Activated CD4-positive, alpha-beta T cell treated with anti-CD3 and anti-CD28 coated beads, Interleukin-2, amount 50 U/mL, for 1 hour (primary cell): ENCODE measurements at places on chromosomes 16 and 17.

DNA sequence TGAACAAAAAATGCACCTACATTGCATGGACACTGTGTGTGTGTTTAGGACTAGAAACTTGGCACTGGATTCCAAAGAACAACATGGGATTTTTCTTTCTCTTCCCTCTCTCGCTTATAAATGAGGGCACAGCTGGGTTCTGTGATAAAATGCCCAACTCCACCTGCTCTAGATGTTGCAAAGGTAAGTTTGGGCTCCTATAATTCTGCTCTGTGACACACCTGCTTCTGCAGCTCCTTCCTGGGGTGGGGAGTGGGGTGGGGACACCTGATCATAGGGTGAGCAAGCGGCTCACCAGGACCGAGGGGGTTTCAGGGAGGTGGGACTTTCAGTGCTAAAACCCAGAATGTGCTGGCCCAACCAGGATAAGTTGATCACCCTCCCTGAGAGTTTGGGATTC lies 104.3 kb downstream of the AXIN2 start:
- DNase-seq = no peak

DNA sequence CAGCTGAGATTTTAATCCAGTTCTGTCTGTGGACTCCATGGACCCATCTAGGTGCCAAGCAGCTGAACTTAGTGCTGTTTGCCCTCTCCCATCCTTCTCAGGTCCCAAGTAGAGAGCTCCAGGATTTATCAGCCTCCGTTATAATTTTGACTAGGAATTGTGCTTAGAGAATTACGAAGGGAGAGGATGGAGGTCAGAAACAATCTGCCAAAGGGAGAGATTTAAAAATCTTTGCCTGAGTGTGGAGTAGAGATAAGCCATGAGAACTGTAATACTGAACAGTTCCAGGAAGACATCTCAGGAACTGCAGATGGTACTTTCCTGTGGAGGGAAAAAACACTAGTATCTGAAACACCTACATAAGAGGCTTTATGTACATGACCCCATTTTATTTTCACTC lies 27.0 kb downstream of the CEP95 start:
- DNase-seq = no peak

GRCh38 chr17:46949291-46950174 lies 26.6 kb downstream of the GOSR2 start:
- DNase-seq = no peak

DNA sequence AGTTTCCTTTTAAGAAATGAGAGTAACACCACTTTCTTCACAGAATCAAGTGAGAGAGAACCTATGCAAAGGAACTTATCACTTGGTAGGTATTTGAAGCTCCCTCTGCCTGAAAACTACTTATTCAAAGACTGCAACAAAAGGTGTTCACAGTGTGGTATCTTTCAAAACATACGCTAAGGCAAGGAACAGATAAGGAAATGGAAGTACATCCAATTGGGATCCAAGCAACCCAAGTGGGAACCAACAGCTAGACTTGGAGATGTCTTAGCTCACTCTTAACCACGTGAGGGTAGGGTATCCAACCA lies 431 bp upstream of the PPM1E start:
- DNase-seq = no peak

- no peak for DNase-seq
Observed at GRCh38 chr16:50781518-50781917, 39.6 kb downstream of the CYLD start.

GRCh38 chr17:40350689-40351358 lies 13.7 kb downstream of the GJD3 start:
- no peak for DNase-seq

DNA sequence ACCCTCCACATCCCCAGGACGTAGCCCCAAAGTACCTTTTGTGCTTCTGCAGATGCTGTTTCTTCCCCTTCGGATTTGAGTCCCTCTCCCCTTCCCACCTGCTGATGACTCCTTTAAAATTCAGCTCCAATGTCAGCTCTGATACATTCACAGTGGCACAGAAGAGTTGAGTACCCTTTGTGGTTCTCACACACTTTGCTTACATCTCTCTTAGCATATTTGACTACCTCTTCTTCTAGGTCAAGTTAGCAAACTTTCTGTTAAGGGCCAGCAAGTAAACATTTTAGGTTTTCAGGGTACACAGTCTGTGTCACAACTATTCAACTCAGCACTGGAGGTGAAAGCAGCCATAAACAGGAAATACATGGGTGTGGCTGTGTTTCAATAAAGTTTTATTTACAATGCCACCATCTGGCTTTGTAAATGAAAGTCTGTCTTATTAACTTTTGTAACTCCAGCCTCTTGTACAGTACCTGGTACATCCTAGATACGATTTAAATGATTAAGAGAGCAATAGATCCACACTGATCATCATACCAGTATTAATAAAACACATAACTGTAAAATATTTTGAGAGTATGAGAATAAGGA lies 161.7 kb downstream of the SOX9 start:
- DNase-seq = no peak

GRCh38 chr17:35716173-35716572 lies 15.3 kb upstream of the RASL10B start:
- no peak for DNase-seq
